AML-193 (cell line): ENCODE measurements at places on chromosomes 6 and 20.

- no peak for DNase-seq
These were observed 1.9 kb downstream of the DDR1 start for GRCh38 chr6:30885999-30886896.

GRCh38 chr6:111536910-111537527 lies 54.0 kb upstream of the REV3L start:
- DNase-seq, result peak; percentile 92

GRCh38 chr6:36204068-36204753 lies 7.7 kb downstream of the BRPF3 start:
- peak; percentile 91 for DNase-seq

DNA sequence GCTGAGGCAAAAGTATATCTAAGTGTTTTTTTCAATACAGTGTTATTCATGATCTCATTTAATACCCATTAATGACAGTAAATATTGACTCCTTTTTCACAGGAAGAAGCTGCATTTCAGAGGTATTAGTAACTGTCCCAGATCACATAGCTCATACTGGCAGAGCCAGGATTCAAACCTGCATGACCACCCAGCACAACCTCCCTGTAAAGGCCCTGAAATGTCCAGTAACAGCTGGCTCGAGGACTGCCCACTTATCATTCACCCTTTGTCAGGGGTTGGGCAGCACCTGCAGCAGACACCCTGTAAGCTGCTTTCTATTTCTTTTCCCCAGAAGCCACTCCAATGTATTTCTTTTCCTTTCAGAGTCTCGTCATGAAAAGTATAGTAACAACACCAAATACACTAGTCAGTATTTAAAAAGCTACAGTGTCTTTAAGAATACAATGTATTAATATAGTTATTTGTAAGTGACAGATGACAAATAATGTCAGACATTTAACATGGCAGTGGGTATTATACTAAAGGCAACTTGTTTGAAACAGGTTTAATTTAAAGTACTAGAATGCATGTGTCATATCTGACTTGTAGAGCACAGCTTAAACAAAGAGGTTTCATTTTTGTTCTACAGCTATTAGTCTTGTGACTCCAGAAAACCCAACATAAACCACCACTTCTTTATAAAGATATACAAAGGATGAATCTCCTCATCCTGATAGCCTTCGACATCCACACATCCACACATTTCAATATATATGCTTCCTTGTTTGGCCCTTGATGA lies 841.6 kb upstream of the GJE1 start:
- DNase-seq, result no peak

DNA sequence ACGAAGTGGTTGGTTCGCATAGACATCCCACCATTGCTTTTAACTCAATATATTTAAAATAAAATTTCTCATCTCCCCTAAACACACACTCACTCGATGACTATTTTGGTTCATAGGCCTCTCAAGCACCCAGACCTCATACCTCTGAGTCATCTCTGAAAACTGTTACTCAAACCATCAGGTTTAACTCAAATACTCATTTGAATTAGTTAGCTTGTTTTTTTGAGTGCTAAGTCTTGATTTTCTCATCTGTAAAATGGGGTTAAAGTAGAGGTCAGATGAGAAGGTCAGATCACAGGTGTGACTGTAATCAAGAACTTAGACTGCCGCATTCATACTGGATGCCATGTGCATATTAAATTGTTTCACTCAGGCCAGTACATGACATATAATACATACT lies 243.9 kb upstream of the TENT5A start:
- DNase-seq, result no peak

GRCh38 chr6:52610745-52611355 lies 34.0 kb upstream of the TRAM2 start:
- DNase-seq, result no peak

DNA sequence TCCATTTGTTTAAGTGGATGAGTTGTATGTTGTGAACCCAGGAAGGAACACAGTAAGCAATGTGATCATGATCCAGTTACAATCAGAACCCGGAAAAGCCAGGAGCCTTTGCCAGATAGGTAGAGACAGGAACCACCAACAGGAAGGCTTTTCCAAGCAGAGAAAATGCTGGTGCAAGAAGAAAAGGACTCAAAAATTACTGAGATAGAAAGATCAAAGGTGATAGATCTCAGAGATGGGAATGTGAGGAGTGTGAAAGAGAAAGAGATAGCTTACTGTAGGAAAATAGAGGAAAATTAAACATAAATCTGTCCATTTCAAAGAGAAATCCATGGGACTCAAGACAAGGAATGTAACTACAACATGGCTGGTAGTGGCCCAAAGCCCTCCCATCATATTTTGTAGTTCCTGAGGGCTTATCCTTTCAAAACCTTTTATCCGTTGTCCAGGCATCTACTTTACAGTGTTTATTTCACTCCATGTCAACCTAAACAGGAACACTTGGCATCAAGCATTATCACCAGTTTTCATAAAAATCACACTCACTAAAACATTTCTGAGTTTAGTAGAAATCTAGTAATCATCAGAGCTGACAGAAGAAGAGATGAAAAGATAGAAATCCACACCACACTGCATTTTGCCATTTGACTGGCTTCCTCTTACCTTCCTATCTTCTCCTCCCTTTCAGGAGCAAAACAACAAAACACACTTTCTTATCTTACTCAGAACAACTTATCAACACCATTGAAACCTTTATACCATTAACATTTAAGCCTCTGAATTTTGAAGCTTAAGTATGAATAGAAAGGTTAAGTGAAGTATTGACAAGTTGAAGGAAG lies 44.5 kb upstream of the STXBP5 start:
- DNase-seq, result no peak

DNA sequence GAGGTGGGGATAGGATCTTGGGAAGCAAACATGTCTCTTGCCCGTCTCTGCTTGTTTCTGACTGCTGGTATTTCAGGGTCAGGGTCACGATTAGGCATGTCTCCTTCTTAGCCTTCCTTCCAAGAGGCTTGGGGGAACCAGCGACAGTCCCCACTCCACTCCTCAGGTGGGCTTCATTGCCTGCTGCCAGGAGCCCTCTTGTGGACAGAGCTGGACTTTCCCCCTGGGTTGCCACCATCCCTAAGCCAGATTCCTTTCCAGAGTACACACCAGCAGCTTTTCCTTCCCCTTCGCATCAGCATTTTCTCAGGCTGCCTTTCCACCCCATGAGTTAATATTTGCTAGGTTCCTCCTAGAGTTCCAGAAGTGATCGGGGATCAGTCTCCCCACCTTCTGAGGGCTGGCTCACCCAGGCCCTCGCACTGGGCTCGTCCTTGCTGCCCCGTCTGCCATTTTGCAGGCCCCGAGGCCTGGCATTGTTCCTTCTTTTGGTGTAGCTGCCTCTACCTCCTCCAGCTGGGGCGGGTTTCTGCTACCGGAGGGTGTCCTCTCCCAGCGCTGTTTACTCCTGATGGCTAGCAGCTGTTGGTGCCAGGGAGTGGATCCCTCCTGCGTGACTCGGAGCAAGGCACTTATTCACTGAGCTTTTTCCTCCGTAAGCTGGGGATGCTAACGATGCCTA lies 8.8 kb upstream of the C20orf144 start:
- DNase-seq, result peak; percentile 40

DNA sequence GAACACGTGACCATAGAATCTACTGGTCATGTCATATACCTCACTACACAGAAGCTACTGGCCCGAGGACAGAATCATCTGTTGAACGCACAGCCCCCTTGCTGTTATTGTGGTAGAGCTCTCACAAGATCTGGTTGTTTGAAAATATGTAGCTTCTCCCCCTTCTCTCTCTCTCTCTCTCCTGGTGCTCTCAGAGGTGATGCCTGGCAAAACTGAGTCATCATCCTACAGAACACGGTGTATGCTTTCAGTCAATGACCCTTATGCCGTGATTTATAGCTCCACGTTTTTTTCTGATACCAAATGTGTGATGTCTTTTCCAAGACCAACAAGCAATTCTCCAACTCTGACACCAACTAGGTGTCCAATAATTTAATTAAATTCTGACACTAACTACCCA lies 13.0 kb upstream of the RBM24 start:
- no peak for DNase-seq

GRCh38 chr6:111949546-111949945 lies 76.3 kb upstream of the FYN start:
- DNase-seq, result no peak

DNA sequence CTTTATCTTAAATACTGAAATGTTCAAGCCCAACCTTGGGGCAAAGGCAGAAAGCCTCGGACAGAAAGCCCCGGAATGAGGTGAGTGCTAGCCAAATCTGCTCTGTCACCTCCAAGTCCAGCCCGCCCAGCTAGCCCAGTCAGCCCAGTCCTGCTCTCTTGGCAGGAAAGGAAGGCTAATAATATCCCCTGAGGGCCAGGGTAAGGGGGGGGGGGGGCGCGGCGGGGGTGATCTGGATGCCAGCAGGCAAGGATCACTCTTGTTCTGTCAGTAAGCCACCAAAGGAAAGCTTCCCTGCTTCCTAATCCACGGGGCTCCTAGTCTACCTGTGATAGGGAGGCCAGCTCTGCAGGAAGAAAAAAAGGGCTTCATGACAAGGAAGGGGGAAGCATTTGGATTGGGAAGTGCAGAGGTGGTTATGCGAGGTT lies 1.1 kb downstream of the NDRG3 start:
- DNase-seq, result no peak

GRCh38 chr6:23003671-23004467 lies 434.5 kb downstream of the HDGFL1 start:
- no peak for DNase-seq

GRCh38 chr6:43096451-43097097 lies 20.5 kb downstream of the PTK7 start:
- no peak for DNase-seq

DNA sequence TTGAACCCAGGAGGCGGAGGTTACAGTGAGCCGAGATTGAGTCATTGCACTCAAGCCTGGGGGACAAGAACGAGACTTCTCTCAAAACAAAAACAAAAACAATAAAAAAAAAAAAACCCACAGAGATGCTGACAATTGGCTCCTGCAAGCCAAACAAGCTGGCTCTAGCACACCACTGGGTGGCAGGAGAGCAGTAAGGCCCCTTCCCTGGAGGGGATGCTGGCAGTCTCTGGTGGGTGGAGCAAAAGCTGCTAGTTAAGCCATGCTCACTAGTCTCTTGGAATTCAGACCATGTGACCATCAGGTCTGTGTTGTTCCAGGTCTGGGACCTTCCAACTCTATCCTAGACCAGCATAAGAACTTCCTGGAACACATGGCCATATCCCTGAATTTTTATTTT lies 18.9 kb upstream of the DSN1 start:
- peak; percentile 22 for DNase-seq

- DNase-seq, result no peak
These were observed 224.2 kb downstream of the SYNDIG1 start for GRCh38 chr20:24693466-24694156.

GRCh38 chr6:106090001-106090400 lies 3.9 kb downstream of the PRDM1 start:
- DNase-seq, result peak; percentile 90

DNA sequence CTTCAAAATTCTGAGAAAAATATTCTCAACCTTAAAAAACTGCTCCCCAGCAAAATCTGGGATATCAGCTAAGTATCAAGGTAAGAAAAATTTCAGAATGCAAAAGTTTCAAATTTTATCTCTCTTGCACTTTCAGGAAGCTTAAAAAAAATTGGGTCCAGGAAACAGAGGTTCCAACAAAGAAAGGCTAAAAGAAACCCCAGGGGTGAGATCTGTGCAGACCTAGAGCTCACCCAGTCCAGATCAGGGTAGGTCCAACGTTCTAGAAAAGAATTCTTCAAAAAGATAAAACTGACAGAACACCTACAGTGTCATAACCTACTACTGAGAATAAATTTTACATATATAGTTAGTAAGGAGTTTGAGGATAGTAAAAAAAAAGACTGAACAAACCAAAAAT lies 23.5 kb downstream of the ILRUN start:
- DNase-seq, result no peak

GRCh38 chr6:113821445-113821844 lies 35.7 kb upstream of the MARCKS start:
- DNase-seq, result no peak

- no peak for DNase-seq
These were observed 203.2 kb downstream of the ZFAND3 start for GRCh38 chr6:38022688-38023087.

GRCh38 chr6:49929340-49929739 lies 34.6 kb downstream of the DEFB114 start:
- no peak for DNase-seq

DNA sequence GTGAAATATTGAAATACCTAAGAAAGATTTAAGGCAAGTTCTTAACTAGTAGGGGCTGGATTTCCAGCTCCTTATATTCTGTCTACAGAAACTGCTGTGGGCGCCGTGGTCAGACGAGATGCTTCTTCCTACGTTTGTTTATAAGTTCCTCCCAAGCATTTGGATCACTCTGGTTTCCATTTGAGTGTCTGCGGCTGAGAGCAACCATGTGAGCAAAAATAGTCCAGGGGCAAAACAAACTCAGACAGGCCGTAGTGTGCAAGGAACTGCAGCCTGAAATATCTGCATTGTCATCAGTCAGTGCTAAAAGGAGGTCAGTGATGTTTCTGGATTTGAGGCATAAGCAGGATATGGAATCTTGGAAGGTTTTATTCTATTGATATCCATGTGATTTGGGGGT lies 485.9 kb upstream of the JAG1 start:
- no peak for DNase-seq

GRCh38 chr6:167268683-167269280 lies 22.3 kb upstream of the UNC93A start:
- no peak for DNase-seq

- DNase-seq, result no peak
These were observed 191.2 kb downstream of the ZNF217 start for GRCh38 chr20:53402233-53403005.

GRCh38 chr6:143896126-143896860 lies 32.0 kb downstream of the ZC2HC1B start:
- DNase-seq, result peak; percentile 50

GRCh38 chr20:20235681-20236080 lies 132.2 kb upstream of the INSM1 start:
- DNase-seq, result no peak

DNA sequence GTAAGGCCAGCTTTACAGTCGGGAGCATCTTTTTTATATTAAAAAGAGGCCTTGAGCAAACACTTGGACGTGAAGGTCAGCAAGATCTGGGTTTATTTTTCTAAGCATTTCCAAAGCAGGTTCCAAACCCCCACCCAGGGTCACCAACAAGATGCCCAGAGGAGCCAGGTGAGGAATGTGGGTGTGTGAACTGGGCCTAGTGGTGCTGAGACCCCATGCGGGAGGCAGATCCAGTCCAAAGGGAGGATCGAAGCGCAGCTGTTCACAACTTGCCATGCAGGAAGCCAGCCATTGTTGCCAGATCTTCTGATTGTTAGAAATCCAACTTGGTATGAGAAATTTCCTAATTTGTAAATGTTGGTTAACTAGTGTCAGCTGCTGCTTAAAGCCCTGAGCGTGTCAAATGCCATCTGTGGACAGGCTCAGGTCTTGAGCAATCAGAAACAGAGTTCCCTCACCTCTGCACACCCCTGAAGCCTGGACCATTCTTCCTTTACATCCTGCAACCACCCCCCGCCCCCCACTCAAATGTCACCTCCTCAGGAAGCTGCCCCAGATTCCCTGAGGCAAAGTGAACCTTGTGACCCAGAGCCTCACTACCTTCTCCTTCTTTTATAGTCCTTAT lies 46.5 kb downstream of the NFATC2 start:
- DNase-seq, result peak; percentile 12
